ENCODE measurements at places on chromosomes 3 and 15.

GRCh38 chr3:58102390-58102750 is 94.1 kb downstream of the FLNB start:
- DNase-seq: no peak

DNA sequence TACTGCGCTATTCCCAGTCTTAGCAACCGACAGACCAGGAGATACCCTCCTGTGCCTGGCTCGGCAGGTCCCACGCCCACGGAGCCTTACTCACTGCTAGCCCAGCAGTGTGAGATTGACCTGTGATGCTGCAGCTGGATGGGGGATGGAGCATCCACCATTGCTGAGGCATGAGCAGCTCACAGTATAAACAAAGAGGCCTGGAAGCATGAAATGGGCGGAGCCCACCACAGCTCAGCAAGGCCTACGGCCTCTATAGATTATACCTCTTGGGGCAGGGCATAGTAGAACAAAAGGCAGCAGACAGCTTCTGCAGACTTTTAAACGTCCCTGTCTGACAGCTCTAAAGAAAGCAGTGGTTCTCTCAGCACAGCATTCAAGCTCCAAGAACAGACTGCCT is 160.3 kb downstream of the ANXA2 start:
- DNase-seq: no peak

- no peak for DNase-seq
Observed at GRCh38 chr15:66673410-66674322, 28.4 kb upstream of the SMAD6 start.

- peak; percentile 32 for DNase-seq
Observed at GRCh38 chr3:39849992-39850715, 40.7 kb downstream of the MYRIP start.

DNA sequence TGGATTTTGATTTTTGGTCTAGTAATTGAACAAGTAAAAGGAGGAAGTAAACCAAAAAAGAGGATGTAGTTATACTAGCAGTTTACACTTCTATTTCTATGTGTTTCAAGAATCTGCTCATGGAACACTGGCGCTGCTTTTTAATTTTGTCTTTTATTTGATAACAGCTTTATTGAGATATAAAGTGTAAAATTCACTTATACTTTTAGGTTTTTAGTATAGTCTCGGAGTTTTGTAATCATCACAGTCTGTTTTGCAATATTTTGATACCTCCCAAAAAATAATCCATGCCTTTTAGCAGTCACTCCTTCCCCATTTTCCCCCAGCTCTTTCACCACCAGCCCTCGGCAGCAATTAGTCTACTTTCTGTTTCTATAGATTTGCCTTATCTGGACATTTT is 18.0 kb downstream of the UBE2E2 start:
- DNase-seq: no peak

- no peak for DNase-seq
Observed at GRCh38 chr3:128537091-128537703, 44.2 kb upstream of the GATA2 start.

GRCh38 chr3:155809181-155809580 is 3.1 kb upstream of the C3orf33 start:
- no peak for DNase-seq

DNA sequence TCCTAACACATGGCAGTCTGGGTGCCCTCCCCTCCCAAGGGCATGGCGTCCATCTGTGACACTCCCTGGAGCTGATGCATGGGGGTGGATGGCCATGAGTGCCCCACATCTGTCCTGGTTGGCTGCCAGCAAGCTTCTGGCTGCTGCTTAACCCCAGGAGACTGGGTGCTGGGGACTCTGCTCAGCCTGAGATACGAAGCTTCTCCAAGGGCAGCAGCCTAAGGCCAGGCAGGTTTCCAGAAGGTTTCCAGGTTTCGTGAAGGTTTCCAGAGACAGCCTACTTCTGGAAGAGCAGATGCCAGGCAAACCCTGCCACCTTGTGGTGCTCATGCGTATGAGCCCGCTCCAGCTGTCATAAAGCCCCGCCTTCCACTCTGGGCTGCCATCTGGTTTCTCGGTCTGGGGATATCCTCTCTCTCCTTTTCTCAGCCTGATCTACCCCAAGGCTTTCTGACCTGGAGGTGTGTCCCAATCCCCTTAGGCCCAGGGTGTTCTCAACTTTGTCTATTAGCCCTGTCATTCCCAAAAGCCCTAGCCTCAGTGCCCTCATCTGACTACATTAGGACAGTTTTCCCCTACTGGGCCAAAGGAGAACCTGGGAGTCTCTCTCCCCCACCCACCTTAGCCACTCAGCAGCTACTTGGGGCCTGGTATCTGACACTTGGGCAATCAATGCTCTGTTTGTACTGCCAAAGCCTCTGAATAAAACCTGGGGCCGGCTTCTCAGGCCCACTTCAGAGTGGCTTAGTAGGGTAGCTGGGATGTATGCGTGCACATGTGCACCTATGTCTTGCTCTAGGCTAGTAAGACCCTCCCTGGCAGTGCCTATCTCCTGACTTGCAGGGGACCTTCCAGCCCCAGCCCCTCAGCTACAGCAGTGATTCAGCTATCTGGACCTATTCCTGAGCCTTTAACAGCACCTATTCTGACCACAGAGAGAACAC is 12.0 kb downstream of the MRPL46 start:
- DNase-seq: peak; percentile 59

DNA sequence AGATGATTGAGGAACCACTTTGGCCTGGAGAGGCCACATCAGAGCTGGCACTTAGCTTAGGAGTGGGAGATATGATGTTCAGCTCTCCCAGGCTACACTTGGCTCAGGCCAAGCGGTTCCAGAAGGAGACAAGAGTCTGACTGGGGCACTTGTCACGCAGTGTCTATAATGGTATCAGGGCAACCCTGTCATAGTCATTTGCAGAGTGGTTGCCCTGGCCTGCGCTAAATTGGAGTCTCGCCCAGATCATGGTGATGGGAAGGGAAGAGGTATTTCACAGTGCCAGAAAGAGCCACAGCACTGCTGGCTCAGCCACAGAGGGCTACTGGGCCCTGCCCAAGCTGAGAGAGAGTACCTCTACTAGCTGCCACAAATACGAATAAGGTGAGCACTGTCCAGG is 186.9 kb upstream of the CRBN start:
- no peak for DNase-seq

DNA sequence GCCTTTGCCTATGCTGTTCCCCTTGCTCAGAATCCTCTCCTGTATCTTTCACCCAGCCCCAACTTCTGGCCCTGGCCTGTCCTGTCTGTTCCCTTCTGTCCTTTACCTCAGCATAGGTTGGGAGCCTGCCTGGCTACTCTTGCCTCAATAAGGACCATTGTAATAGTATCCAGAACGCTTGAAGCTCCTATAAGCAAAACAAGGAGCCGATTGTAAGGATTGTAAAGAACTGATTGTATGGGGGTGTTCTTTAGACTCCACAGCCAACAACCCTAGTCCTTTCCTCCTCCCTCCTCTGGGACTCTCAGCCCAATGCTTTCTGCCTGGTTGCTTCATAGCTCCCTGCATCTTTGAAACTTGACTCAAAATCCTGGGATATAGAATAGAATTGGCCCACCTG is 18.7 kb upstream of the RAD54L2 start:
- DNase-seq: no peak

DNA sequence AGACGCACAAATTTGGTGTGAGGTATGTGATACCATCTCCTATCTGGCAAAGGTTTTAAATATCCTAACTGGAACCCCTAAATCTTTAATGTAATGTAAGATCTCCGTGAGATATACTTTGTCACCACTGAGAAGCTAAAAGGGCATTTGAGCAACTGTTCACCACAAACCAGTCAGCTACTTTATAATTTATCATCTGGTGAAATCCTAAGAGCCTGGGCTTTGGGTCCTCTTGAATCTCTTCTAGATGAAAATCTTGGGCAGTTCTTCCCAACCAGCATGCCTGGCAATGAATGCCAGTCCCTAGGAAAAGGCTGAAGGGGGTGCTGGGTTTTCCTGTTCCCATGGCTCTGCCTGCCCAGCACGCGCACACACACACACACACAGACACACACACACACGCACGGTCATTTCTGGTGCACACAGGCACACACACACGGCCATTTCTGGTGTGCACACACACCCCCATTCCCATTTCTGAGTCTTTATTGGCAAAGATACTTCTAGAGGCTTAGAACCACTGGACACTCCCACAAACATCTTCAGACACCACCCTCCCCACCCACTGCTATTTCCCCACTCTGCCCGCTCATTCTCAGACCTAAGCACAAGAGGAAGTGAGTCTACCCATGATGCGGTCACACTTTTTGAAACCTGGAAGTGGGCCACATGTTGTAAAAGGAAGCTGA is 72.6 kb downstream of the MYO1E start:
- no peak for DNase-seq

DNA sequence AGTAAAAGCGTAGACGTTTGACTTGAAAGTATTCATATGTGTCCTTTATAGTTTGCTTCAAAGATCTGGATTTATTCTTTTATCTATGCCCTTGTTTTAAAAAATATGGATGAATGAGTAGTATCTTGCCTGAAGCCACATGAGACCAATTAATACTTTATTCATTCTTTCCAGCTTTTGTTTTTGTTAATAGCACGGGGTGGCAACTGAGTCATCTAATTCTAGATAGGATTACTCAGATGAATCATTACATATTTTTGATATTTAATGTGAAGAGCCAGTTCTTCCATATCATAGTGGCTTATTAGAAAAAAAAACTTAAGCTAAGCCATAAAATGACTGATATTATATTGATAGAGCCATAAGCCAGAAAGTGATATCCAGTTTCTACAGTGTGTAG is 121.9 kb downstream of the BBX start:
- DNase-seq: no peak

GRCh38 chr15:94631608-94632007 is 400.2 kb downstream of the MCTP2 start:
- no peak for DNase-seq

DNA sequence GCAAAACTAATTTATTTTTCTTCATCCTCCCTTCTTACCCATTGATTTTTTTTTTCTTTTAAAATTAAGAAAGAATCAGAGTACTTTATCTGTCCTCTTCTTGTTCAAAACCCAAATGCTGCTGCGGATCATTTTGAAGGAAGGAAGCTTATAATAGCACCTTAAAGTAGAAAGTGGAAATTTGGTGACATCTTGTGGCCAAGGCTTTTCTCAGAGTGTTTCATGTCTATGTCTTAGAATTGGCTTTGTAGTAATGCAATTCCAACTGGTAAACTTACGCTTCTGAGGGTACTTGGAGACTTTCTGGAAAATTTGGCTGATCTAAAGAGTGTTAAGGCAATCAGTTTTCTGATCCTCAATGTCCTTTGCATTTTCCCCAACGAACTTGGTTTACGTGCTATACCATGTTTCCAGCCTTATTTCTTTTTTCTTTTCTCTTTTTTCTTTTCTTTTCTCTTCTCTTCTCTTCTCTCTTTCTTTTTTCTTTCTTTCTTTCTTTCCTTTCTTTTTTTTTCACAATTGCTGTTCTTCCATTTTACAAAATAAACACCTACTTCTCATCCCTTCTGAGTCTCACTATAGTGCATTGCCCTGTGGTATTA is 30.7 kb downstream of the C3orf38 start:
- DNase-seq: peak; percentile 1

- no peak for DNase-seq
Observed at GRCh38 chr3:123757281-123757940, 126.7 kb downstream of the MYLK start.

DNA sequence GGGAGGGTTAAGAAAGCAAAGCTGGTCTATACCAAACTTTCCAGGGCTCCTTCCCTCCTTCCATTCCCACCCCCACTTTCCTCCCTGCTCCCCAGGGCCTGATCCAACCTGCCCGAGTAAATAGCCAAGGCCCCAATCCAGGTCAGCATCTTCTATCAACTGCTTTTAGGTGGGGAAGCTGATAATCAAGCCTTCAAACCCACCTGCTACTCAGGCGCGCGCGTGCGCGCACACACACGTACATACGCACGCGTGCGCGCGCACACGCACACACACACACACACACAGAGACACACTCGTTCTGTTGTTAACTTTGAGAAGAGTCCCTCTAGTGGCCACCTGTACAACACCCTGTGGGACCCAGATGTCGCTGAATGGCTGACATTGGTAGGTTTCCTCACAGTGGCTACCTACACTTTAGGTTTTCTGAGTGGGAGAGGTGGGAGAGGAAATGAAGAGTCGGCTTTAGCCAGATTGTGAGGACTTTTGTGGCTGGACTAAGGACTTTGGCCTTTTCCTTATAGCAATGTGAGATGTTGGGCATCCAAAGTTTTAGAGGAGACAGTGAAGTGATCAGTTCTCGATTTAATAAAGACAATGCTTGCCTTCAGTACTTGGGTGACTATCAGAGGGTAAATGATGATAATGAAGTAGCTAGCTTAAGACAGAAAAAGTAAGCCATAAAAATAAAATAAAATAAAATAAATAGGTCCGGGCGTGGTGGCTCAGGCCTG is 179.9 kb upstream of the C2CD4B start:
- no peak for DNase-seq

- DNase-seq: no peak
Observed at GRCh38 chr3:75101329-75102147, 487.1 kb upstream of the CNTN3 start.
